ENCODE measurements at places on chromosomes 4 and X. TPM values are rescaled to one million over a fixed set of nuclear protein-coding genes. Genes with fewer than 3 reads are reported as not detected.

Gene DRD5
- not detected for total RNA-seq

Gene XAGE1A
- not detected for total RNA-seq

Gene YIPF7
- not detected for total RNA-seq

Gene PRDM8
- total RNA-seq = 5.7 TPM

Gene UCHL1
- 972 TPM for total RNA-seq

Gene SMR3A
- total RNA-seq = not detected

Gene SMIM14
- 30.8 TPM for total RNA-seq

Gene CT83
- not detected for total RNA-seq

Gene TLR10
- total RNA-seq = not detected

Gene CXXC4
- under 0.01 TPM for total RNA-seq

Gene CT45A10
- total RNA-seq = not detected

Gene DOK7
- total RNA-seq = not detected

Gene DIPK2B
- total RNA-seq = not detected

Gene SH3D19
- 27.2 TPM for total RNA-seq

Gene NSG1
- total RNA-seq = 0.56 TPM

Gene SPANXC
- not detected for total RNA-seq

Gene NFXL1
- 21.9 TPM for total RNA-seq

Gene GSPT2
- total RNA-seq = 8.3 TPM

Gene CDK16
- 69.4 TPM for total RNA-seq

All from IMR-90 (cell line).